ENCODE measurements at places on chromosomes 3 and 15. TPM values are rescaled to one million over a fixed set of nuclear protein-coding genes. Genes with fewer than 3 reads are reported as not detected.

- DNase-seq, result no peak
These were observed 317.1 kb downstream of the ZIC4 start for GRCh38 chr3:147089286-147089685.

GRCh38 chr3:183984749-183985729, 32.6 kb downstream of the ABCC5 start:
- DNase-seq, result no peak

PIGBOS1 gene
- 9.4 TPM for total RNA-seq

DNA sequence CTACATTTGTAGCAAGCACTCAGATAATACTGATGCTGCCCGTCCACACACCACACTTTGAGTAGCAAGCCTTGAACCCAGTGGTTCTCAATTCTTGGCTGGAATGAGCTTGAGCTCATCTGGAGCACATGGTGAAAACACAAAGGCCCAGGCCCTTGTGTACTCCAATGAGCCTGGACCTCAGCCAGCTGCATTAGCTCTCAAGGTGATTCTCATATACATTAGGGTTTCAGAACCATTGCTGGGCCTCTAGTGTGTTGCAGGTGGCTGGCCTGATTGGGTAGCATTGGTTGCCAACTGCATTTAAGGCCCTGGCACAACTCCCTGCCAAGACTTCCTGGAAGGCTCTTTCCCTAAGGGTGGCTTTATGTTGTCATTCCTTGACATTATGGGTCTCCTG, 23.4 kb upstream of the ZFAND6 start:
- DNase-seq, result no peak

- DNase-seq, result no peak
These were observed 162.8 kb downstream of the CD47 start for GRCh38 chr3:107928084-107928445.

GRCh38 chr3:111963424-111963823, 15.4 kb upstream of the ABHD10 start:
- peak; percentile 16 for DNase-seq

DNA sequence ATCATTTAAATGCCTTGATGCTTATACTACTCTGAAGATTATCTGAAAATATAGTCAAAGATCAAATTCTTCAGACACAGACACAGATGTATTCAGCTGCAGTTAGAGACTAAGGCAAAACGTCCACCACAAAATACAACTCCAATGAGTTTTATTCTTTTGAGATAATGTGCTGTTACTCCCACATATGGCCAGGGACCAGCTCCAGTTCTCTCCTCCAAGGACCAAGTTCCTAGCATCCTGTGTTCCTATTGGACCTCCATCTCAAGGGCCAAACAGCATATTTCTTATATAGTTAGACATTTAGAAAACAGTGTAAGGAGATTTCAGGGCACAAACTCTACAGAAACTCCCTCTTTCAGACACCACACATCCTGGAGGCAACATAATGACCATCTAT, 27.1 kb downstream of the IP6K1 start:
- no peak for DNase-seq

- DNase-seq, result no peak
These were observed 66.1 kb downstream of the ADAMTS17 start for GRCh38 chr15:100275641-100276040.

GRCh38 chr3:194688200-194688740, 2.6 kb downstream of the FAM43A start:
- no peak for DNase-seq

- no peak for DNase-seq
These were observed 445.7 kb upstream of the BCHE start for GRCh38 chr3:166282931-166283330.

GRCh38 chr3:64939309-64939708, 251.5 kb upstream of the ADAMTS9 start:
- no peak for DNase-seq

- DNase-seq, result no peak
These were observed 145.7 kb downstream of the PLCL2 start for GRCh38 chr3:17030438-17030837.

GRCh38 chr3:103937094-103937493, 1429.6 kb upstream of the ALCAM start:
- no peak for DNase-seq

DNA sequence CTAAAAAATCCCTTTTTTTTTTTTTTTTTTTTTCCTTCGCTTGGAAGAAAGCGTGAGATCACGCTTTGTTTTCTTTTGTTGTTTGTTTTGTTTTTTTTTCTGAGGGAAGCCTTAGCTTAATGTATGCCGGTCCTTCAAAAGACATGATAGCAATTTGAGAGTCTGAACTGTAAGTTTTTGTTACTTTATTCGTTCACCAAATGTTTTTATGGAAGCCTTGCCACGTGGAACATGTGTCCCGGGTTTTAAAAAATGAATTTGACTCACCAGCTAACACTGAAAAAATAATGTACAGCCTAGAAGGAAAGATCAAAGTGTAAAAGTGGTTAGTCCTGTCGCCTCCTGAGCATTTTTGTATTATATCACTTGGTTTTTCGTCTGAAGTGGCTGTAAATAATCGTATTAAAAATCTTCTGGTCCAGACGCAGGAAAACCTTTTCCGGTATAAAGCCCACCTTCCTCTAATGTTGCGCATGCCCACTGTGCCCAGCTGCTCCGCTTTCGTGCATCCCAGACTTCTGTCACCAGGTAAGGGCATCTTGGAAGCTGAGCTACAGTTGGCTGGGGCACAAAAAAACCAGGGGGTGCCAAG, 795 bp upstream of the MYNN start:
- DNase-seq, result no peak

GOLGA6L9 gene
- 2.9 TPM for total RNA-seq

GRCh38 chr3:2623436-2623835, 486.7 kb downstream of the IL5RA start:
- no peak for DNase-seq

DNA sequence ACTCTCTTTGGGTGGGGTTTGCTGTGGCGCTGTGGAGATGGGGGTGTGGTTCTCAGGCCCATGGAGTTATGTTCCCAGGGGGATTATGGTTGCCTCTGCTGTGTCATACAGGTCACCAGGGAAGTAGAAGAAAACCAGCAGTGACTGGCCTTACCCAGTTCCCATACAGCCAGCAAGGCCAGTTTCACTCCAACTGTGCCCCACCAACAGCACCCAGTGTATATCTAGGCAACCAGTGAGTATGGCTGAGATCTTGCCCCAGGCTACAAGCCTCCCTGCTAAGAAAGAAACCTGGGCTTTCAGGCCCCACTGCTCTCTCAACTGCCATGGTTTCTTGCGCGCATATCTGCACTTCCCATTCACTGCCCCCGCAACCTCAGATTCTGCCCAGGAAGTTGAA, 31.4 kb upstream of the RARB start:
- DNase-seq, result no peak

DNA sequence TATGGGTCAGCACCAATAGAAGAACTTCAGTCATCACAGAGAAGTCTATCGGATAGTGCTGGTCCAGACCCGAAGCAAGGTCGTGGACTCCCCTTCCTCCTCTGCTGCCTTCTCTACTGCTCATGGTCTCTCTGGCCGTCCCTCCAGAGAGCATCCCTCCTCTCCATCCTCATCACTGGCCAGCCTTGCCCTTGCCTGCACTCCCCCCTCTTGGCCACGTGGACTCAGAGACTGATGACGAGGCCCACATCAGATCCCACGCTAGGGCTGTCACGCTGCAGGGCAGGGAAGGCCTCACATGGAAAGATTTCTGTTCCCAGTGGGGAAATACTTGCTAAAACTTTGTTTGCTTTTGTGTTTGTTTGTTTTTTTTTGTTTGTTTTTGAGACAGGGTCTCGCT, 35.3 kb downstream of the IGDCC3 start:
- DNase-seq, result no peak

DNA sequence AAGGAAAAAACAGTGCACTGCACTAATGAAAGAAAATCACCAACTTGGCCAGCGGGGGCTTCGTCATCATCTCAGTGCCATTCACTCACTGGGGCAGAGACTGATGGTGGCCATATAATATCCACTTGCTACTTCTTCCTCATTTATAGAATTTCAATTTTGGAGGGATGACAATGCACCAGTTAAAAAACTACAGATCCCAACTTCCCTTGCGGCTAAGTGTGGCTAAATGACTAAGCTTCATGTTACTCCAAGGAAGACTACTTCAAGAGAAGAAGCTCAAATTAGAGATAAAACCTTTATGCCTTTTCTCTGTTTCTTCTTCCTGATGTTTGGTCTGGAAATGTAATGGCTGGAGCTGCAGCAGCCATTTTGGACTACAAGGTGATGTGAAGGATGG, 38.8 kb downstream of the NGLY1 start:
- no peak for DNase-seq

GRCh38 chr15:79406210-79406609, 25.9 kb upstream of the MINAR1 start:
- DNase-seq, result no peak

EPB42 gene
- total RNA-seq, result not detected

DNA sequence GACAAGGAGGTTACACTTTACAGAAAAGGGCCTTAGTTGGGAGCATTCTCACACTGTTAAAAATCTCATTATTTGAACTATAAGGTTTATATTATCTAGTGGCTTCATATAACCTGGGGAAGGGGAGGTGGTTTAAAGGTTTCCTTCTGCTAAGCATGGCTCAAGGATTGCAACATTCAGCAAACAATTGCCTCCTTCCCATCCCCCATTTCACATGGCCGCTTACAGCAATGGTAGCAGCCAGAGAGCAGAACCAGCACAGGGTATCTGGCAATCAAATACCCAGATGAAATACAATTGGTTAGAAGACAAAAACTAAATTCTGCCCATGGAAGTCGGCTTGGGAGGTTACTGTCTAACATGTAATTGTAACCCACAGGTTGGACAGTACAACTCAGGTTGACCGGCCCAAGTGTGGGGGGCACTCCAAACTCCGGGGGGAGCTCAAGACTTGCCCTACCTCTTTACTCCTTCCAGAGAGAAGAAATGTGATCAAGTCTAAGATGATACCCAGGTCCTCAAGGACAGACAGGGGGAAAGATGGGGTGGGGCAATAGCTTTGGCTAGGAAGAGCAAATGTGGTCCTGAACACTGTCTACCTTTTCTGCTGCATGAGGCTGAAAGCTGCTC, 15.5 kb downstream of the ETV5 start:
- no peak for DNase-seq

- DNase-seq, result no peak
These were observed 24.4 kb downstream of the RLBP1 start for GRCh38 chr15:89196994-89197393.

DNA sequence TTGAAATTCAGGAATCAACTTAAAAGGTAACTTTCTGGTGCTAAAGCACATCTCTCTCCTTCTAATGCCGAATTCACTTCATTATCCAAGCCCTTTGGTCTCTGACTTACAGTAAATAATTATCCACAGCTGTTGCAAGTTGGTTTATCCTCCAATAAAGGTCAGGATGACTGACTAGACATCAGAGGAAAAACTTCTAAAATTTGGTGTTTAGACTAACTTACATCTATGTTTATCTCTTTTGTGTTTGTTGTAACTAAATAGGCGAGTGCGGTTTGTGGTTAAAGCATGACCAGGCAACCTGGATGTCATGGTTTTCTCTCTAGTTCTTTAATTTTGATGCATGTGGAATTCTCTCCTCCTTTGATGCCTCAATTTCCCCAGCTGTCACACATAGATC, 237.4 kb upstream of the LRTM1 start:
- no peak for DNase-seq

- DNase-seq, result no peak
These were observed 50.0 kb downstream of the RAB7A start for GRCh38 chr3:128775906-128776542.

- no peak for DNase-seq
These were observed 343.0 kb downstream of the ZBTB20 start for GRCh38 chr3:114804099-114804498.

DNA sequence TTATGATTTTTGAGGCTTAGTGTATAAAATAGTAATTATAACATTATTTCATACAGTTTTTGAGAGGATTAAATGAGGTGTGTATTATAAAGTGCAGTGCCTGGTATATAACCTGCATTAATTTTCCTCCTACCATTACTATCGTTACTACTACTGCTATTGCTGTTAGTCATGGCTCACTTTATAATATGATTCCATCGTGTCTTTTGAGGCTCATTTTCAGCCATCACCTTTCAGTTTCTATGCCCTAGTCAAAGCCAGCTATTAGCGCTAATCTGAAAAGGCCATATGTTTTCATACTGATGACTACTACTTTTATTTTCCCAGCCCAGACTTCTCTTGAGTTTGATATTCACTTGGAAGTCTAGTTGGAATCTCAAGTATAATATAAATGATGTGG, 5.5 kb downstream of the MEF2A start:
- no peak for DNase-seq

HAUS2 gene
- 24.4 TPM for total RNA-seq

- DNase-seq, result no peak
These were observed 80.2 kb downstream of the ARNT2 start for GRCh38 chr15:80484333-80484864.

DNA sequence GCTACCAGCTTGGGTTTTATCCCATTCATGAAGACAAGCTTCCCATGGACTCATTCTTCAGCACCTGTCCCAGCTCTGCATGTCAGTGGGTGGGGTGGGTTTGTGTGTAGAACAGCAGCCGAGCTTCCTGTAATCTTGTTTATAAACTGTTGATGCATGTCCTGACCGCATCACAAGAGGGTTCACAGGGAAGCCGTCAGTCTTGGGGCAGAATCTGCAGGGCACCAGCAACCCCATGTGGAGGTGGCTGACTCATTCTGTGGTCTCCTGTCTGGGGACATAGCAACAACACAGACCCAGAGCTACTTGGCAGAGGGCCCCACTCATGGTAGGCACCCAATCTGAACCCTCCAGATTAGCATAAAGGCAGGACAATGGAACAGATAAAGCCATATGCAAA, 35.6 kb downstream of the DAPK2 start:
- peak; percentile 80 for DNase-seq
